ENCODE measurements at places on chromosomes 6 and 20.

DNA sequence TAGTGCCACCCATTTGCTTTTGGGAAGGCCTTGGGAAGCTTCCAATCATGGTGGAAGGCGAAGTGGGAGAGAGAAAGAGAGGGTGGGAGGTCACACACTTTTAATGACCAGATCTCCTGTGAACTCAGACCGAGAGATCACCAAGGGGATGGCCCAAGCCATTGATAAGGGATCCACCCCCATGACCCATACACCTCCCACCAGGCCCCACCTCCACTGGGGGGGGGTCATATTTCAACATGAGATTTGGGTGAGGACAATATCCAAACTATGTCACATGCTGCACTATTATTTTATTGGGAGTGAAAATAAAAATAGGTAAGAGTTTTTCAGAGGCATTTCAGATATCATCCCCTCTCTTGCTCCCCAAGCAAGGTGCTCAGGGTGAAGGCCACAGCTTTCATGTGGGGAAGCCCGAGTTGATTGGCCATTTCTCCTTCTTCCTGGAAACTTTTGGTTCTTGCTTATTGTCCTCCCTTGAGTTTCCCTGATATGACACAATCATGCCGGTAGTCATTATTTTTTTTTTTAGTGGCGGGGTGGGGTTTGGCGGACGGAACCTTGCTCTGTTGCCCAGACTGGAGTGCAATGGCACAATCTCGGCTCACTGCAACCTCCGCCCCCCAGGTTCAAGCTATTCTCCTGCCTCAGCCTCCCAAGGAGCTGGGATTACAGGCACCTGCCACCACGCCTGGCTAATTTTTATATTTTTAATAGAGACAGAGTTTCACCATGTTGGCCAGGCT is 15.2 kb downstream of the GMPR start:
- DNase-seq, result no peak

DNA sequence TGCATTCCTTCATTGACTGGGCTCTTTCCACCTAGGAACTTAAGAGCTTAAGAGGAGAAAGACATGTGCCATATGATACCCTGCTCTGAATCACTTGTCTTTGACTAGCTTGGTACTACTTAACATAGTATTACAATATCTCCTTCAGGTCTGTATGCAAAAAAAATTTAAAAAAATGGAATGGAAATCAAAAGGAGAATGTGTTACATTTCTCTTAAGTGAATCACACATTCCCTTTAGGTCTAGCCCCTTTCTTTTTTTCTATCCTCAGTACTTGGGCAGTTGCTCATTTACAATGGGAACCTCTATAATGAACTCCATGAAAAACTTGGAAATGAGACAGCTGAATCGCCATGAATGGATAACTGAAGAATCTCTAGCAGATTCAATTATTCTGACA is 53.8 kb downstream of the SLC35F1 start:
- DNase-seq, result no peak

DNA sequence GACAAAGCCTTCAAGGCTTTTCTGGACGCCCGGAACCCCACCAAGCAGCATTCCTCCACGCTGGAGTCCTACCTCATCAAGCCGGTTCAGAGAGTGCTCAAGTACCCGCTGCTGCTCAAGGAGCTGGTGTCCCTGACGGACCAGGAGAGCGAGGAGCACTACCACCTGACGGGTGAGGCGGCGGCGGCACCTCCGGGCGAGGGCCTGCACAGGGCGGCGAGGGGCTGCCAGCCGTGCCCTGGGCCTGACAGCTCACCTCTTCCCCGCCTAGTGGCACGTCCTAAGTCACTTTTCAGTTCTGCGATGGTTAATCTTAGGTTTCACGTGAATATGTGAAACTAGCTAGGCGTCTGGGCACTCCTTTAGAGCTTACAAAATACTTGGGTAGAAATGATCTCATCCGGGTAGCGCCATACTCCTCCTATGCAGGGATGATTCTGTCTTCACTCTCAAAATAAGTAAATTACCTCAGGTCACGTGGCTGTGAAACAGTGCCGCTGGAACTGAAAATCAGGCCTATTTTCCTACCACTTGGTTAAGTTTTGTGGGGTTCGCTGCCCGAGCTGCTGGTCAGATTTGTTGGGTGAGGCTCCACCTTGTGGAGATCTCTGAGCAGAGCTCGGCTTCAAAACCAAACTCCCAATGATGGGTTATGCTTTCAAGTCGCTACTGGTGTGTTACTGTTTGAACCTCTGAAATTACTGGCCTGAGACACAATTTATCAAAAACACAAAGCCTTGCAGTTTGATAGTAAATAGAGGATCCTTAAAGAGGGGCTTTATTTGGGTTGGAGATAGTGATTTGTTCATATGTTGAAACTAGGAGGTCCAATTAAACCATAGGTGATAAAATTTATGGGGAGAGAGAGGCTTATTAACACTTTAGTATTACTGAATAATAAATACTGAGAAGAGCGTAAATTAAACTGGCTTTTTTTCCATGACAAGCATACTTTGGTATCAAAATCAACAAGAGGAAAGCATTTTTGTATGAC is 15.5 kb upstream of the CLDN20 start:
- DNase-seq, result peak; percentile 21

DNA sequence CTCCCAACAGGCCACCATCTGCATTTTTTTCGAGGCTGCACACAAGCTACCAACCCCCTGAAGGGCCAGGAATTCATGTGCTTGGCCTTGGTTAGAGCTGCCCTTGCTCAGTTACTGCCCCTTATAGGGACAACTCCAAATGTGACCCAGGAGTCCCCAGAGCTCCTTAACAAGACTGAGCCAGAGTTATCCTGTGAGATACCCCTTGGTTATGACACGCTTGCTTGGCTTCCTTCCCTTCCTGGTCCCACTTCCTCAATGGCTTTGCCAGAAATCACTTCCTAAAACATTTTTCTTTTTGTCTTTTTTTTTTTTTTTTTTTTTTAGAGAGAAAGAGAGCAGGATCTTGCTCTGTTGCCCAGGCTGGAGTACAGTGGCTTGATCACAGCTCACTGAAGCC is 8.9 kb downstream of the TREM1 start:
- DNase-seq, result no peak

GRCh38 chr6:28215425-28215824 is 9.7 kb upstream of the ZSCAN9 start:
- DNase-seq, result no peak

DNA sequence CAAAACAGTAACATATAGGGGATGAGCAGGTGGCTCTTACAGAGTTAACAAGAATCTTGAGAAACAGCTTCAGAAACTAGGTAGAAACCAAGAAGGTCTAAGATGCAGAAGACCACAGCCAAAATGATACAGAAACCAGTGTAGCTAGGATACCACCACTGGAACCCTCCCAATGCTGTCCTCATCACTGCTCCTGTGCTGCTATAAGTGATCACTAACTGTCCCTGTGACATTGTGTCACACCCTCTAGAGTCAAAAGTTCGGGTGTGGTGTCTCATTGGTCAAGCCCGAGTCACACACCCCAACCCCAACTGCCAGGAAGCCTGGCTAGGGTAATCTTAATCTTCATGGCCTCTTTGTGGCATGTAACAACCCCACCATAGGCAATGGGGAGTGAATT is 153.1 kb downstream of the RCAN2 start:
- DNase-seq, result no peak

- no peak for DNase-seq
Observed at GRCh38 chr20:12375967-12376366, 458.3 kb downstream of the BTBD3 start.

GRCh38 chr20:839626-840025 is 6.1 kb downstream of the FAM110A start:
- no peak for DNase-seq

Data from CD4-positive, alpha-beta T cell treated with Interleukin-4 for 4 hours (primary cell).